PC-3 (cell line): ENCODE measurements at places on chromosomes 16 and 17. TPM values are rescaled to one million over a fixed set of nuclear protein-coding genes. Genes with fewer than 3 reads are reported as not detected.
A peak's percentile ranks its signal among the peaks of the same experiment; 100 is the strongest.

- DNase-seq: no peak
Measured at GRCh38 chr17:59680314-59680713, 26.9 kb downstream of the PTRH2 start.

Gene CPSF4L
- total RNA-seq: not detected in 2 replicates

Gene SYT17
- 10.8 and 11.8 TPM in 2 replicates for total RNA-seq

Gene PTGES3L
- 0.52 and 0.55 TPM in 2 replicates for total RNA-seq

DNA sequence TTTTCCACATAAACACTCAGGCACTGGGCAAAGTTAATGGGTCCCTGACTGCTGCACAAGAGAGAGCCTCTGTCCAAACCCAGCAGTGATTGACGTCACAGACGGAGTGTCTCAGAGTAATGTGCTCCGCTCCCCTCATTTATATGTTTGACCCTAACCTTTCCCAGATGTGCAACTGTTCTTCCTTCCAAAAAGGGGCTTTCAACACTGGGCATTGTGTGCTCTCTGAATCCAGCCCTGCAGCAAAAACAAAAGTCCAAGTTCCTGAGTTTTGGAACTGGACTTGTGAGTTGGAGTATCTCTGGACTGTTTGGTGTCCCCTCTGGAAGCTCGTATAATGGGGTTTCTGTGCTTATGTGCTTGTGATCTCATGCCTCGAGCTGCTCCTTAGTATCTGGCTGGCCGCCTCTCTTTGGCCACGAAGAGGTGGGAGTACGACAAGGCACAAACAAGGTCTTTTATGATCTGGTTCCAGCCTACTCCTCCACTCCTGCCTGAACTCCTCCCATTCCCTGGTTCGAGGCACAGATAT lies 76.4 kb upstream of the SMIM36 start:
- DNase-seq: no peak

DNA sequence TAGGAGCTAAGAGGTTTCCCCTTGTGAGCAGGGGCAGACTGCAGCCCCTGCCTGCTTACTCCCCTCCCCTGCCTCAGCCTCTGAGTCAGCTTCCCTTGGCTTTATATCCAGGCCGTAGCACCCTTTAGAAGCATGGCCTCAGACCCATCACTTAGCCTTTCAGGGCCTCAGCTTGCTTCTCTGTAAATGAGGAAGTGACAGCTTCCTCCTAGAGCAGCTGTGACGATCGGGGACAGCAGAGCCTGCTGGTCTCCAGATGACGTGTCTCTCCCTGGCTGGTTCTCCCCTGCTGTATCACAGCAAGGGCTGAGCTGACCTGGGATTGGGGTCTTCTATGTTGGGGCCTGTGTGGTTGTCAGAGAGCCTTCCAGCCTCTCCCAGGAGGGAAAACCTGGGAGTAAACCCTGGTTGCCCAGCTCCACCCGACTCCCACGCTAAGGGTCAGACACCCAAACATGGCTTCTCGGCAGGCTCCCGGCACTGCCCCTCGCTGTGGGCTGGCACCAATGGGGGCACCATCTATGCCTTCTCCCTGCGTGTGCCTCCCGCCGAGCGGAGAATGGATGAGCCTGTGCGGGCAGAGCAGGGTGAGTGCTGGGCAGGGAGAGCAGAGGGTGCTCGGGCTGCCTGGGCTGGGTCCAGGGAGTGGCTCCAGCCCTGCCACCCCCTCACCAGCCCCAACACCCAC lies 16.3 kb upstream of the MYO15B start:
- no peak for DNase-seq

Gene MYH1
- not detected in 2 replicates for total RNA-seq

Gene MYO15A
- 0.26 TPM in 1 of 2 replicates, not detected in the other for total RNA-seq

GRCh38 chr17:8643855-8644506 lies 13.5 kb upstream of the MYH10 start:
- DNase-seq: no peak

Gene CEP295NL
- 1.8 and 2.4 TPM in 2 replicates for total RNA-seq

DNA sequence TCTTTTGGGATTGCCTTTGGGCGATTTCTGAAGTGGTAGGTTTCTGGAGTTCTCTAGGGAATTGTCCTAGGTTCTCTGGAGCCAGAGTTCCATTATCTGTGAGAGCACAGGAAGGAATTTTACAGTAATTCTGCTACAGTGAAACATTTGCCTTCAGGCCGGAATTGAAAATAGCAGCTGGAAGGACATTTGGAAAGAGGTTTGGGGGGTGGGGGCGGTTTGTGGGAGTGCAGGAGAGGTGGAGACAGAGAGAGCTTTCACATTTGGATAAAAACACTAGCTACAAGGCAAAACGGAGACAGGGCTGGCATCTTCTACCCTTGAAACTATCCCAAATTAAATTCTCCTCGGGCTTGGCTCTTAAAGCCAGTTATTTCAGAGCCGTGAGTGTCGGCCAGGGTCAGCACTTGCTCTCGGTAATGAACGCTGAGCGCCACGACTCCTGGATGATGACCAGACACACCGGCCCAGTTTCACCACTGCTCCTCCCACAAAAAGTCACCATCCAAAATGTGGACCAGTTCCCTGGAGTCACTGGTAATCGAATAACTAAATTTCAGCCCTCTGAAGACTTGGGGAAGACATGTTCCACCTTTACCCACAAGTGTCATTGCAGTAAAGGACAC lies 67.7 kb upstream of the TANC2 start:
- no peak for DNase-seq

GRCh38 chr17:20066253-20066652 lies 57.1 kb downstream of the SPECC1 start:
- peak; percentile 99 for DNase-seq

Gene PIK3R5
- total RNA-seq: not detected in 2 replicates

DNA sequence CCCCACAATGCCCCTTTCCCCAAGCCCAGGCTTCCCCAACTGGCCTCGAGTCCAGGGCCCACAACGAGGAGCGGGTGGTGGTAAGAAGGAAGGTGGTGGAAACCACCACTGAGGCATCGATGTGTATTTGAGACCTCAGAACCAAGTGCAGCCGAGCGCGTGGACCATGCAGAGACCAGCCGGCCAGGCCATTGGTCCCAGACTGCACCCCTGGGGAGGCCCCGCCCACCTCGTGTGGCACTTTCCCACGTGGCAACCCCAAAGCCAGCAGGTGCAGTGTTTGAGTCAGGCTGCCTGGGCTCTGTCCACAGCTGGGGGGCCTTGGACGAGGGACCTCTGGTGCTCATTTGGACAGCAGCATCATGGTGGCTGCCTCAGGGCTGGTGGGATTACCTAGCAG lies 28.1 kb upstream of the BAHCC1 start:
- DNase-seq: no peak

Gene GLIS2
- total RNA-seq: 2.1 and 5.9 TPM in 2 replicates

GRCh38 chr17:16488186-16488967 lies 3.6 kb downstream of the LRRC75A start:
- no peak for DNase-seq

Gene ACSM2A
- total RNA-seq: not detected in 2 replicates

Gene PRAC1
- 33.5 and 44.4 TPM in 2 replicates for total RNA-seq

Gene ALDOC
- 42.6 and 72.9 TPM in 2 replicates for total RNA-seq

Gene ITGB4
- total RNA-seq: 273 and 362 TPM in 2 replicates

DNA sequence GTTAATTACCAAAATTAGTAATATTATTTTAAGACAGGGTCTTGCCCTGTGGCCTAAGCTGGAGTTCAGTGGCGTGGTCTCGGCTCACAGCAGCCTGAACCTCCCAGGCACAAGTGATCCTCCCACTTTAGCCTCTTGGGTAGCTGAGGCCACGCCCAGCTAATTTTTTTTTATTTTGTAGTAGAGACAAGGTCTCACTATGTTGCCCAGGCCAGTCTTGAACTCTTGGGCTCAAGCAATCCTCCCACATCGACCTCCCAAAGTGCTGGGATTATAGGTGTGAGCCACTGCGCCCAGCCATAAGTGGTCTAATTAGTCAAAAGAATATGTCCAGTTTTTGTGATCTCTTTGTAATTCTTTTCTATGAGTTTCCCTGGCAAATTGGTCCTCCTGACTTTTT lies 12.0 kb upstream of the CFDP1 start:
- no peak for DNase-seq

Gene FBXO39
- not detected in 2 replicates for total RNA-seq

Gene CBFA2T3
- total RNA-seq: not detected in 2 replicates

Gene ZNF689
- 6.0 and 6.9 TPM in 2 replicates for total RNA-seq

DNA sequence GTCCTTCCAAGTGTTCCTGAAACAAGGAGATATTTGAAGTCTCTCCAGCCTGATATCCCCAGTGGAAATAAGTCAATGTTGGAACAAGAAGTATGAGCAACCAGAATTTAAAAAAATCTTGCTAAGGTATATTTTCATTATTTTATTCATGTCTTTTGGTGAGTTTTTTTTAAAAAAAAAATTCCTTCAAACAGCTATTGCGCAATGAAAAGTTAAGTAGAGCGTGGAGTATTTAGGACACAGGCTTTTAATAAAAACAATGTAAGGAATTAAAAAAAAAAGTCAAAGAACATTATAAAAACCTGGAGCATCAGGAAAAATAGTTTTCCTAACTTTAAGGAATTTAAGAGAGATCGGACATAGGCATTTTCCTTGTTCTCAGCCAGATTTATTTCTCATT lies 940.4 kb downstream of the KCNJ2 start:
- DNase-seq: no peak

Gene SLC13A2
- not detected in 2 replicates for total RNA-seq

Gene SPN
- total RNA-seq: not detected in 2 replicates

DNA sequence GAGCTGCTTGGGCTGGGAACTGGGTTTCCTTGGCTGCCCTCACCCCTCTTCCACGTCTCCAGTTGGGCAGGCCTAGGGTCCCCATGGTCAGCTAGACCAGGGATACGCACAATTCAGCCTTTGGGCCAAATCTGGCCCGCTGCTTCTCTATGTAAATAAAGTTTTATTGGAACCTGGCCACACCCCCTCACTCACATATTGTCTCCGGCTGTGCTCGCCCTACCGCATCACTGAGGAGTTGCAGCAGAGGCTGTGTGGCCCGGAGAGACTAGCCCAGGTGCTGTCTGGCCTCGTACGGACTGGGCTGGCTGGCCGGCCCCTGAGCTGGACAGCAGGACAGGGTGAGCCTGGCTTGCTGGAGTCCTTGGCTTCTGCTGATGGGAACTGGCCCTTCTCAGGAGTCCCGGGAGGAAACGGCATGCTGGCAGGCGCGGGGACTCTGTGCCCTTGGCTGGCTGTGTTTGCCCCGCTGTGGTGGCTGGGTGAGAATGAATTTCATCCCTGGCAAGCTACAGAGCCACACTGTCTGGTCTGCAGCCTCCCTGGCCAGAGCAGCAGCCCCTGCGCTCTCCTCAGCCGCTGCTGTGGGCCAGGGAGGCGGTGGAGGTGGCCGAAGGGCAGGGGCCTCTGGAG lies 82.0 kb downstream of the ENGASE start:
- no peak for DNase-seq

Gene CD300LB
- not detected in 2 replicates for total RNA-seq
